Adrenal gland (tissue), 19 donors: ENCODE measurements at places on chromosomes 3 and 15. TPM values are rescaled to one million over a fixed set of nuclear protein-coding genes. Genes with fewer than 3 reads are reported as not detected.

Gene CFAP91
- total RNA-seq = 3.6 TPM

Gene KNL1
- 0.69 TPM for total RNA-seq

Gene CAMK2N2
- 4.5 TPM for total RNA-seq

Gene WNT5A
- total RNA-seq = 6.8 TPM

Gene GRAMD2A
- total RNA-seq = 0.25 TPM

Gene SAMD7
- total RNA-seq = not detected

DNA sequence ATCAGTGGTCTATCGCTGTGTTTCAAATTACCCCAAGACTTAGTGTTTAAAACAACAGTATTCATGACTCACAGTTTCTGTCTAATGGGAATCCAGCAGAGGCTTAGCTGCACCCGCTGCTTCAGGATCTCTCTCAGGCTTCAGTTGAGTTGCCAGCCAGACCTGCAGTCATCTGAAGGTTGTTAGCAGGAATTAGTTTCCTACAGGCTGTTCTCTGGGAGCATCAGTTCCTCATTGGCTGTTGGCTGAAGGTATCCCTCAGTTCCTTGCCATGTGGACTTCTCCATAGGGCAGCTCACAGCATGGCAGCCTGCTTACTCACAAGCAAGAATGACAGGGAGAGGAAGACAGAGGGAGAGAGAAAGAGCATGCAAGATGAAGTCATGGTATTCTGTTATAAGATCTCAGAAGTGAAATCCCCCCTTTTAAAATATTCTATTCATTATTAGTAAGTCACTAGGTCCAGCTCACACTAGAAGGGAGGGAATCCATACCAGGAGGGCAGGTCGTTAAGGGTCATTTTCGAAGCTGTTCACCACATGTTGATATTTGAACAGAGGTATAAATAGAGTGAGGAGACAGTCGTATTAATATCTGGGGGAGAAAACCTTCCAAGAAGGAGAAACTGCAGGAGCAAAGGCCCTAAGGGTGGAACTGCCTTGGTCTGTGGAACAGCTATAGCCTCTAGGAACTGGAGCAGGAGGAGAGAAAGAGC lies 473.9 kb upstream of the PPP2R3A start:
- no peaks in the 10 kb centered on the region for H3K36me3 ChIP-seq
- no peak for DNase-seq
- no peaks in the 10 kb centered on the region for H3K4me1 ChIP-seq
- peaks cover 5% of the 10 kb centered on the region for H3K27me3 ChIP-seq

GRCh38 chr3:77800893-77801292 lies 761.0 kb downstream of the ROBO2 start:
- H3K27ac ChIP-seq = no peak overlapping the region
- no peaks in the 10 kb centered on the region for H3K36me3 ChIP-seq
- no peaks in the 10 kb centered on the region for H3K27me3 ChIP-seq
- no peak for DNase-seq
- no peak overlapping the region for H3K4me3 ChIP-seq

DNA sequence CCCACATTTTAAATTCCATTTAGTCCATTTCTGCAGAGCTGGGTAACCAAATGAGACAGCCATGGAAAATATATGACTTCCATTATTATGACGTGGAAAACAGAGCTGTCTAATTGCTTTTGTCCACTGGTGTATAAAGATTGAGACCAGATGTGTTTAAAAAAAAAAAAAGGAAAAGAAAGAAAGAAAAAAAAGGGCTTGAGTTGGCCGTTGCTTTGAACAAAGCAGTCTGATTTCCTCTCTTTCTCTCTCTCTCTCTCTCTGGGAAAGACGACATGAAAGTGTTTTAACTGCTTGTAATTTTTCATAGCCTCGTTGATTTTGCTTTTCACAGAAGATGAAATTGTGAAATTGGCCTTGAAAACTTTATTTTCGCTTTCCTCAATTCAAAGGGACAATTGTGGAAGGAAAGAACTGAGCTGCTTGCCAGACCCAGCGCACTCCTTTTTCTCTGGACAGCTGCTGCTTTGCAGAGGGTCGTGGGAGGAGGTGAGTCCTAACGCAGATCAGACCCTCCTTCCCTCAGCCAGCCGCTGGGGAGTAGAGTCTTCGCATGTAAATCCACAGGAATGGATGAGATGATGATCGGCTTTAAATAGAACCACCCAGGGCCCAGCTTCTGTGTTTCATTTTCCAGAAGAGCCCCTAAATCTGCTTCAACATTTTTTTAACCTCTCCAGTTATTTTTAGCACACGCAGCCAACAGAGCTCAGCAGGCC lies 42.8 kb upstream of the UBE2E1 start:
- no peak overlapping the region for H3K4me3 ChIP-seq
- H3K27me3 ChIP-seq = no peaks in the 10 kb centered on the region
- H3K4me1 ChIP-seq = no peaks in the 10 kb centered on the region
- no peak overlapping the region for H3K27ac ChIP-seq
- no peaks in the 10 kb centered on the region for H3K36me3 ChIP-seq

GRCh38 chr3:10746684-10747083 lies 69.3 kb upstream of the SLC6A11 start:
- no peak overlapping the region for H3K27ac ChIP-seq
- H3K4me3 ChIP-seq = no peak overlapping the region
- H3K27me3 ChIP-seq = peaks cover 5% of the 10 kb centered on the region
- H3K4me1 ChIP-seq = no peaks in the 10 kb centered on the region

DNA sequence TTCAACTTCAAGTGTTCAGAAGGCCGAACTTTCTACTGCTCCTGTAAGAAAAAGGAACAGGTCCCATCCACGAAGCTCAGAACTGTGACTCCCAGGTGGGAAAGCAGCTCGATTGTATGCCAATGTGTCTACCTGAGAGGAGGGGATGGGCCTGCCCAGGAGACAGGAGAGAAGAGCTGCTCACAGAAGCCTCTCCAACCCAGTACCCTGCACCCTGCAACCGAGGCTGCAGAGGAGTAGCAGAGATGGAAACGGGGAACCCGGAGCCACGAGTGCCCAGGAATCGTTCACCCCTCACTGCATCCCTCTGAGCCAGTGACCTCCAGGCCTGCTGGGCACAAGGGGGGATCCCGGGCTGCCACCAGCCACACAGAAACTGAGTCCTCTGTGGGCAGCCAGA lies 86.5 kb upstream of the PRR23E start:
- peaks cover 4% of the 10 kb centered on the region for H3K27me3 ChIP-seq
- H3K27ac ChIP-seq = no peak overlapping the region
- no peaks in the 10 kb centered on the region for H3K36me3 ChIP-seq
- no peaks in the 10 kb centered on the region for H3K4me1 ChIP-seq
- no peak overlapping the region for H3K4me3 ChIP-seq

- no peak for DNase-seq
- no peak overlapping the region for H3K4me3 ChIP-seq
- no peaks in the 10 kb centered on the region for H3K27me3 ChIP-seq
- H3K4me1 ChIP-seq = no peaks in the 10 kb centered on the region
- H3K27ac ChIP-seq = no peak overlapping the region
Measured at GRCh38 chr15:37789881-37790280, 144.6 kb upstream of the TMCO5A start.
